Activated CD8-positive, alpha-beta memory T cell treated with anti-CD3 and anti-CD28 coated beads for 48 hours (primary cell): ENCODE measurements at places on chromosomes 3 and 15.

GRCh38 chr15:79416876-79417275 is 15.3 kb upstream of the MINAR1 start:
- DNase-seq = no peak

GRCh38 chr3:188707381-188708288 is 464.1 kb upstream of the TPRG1 start:
- no peak for DNase-seq

DNA sequence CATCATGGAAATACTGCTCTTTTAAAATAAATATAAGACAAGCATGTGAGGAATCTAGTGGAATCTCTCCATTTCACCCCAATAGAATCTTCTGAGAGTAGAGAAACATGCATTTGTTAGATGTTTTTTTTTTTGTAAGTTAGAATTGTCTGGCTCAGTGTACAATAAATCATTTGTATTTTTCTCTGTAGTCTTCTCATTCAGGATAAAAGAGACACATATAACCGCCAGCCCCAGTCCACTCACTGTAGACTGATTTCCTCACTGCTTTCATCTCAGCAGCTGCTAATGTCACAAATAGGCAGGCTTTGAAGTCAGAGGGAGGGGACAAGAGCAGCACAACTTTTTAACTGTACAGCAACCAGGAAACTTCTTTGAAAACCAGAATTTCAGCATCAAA is 140.2 kb upstream of the RBMS3 start:
- DNase-seq = no peak

DNA sequence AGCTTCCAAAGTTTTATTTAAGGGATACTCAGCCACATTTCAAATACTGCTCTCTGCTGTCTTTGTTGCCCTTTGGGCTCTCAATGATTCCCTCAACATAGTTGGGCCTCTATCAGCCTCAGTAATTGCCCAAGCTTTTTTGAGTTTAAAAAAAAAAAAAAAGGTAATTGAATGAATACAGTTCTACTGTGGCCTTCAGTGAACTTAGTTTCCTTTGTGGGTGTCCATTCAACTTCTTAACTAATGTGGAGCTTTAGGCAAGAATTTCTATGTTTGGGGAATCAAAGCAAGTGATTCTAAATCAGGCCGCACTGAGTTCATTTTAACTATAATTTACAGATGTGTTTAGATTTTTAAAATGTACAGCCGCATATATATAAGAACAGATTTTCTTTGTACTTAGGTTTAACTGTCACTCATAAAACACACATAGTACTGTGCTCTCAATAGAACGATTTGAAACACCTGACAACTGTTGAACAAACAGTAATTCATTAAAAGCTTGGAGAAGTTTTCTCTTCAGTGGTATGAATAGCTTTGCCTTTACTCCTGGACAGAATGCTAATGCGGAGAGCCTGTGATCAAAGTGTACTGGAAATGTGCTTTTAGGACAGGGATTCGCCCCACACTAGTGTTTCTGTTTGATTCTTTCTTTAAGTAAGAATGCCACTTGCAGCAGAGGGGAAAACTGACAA is 844.9 kb upstream of the SEMA6D start:
- no peak for DNase-seq

GRCh38 chr15:69314131-69314530 is 15.4 kb downstream of the PAQR5 start:
- no peak for DNase-seq

DNA sequence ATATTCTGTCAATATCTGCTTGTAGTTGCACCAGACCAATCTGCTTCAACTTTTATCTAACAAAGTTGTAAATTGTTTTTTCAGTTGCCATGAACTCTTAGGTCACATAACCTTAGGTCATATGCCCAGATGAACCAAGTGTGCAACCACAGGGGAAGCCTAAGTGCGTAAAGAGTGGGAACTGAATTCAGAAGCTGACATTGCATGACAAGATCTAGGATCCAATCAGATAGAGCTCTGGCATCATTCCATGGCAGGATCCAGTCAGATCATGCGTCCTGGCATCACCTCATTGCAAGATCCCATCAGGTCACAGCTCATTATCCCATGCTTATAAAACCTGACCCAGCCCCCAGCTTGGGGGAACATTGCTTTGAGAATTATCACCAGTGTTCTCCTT is 18.9 kb upstream of the IFT57 start:
- no peak for DNase-seq

- no peak for DNase-seq
These were observed 25.7 kb downstream of the RPLP1 start for GRCh38 chr15:69478259-69478781.

- no peak for DNase-seq
These were observed 16.1 kb upstream of the CACNA1D start for GRCh38 chr3:53478166-53478830.

- no peak for DNase-seq
These were observed 9.2 kb downstream of the PTX3 start for GRCh38 chr3:157445857-157446256.

- no peak for DNase-seq
These were observed 470.2 kb upstream of the PROK2 start for GRCh38 chr3:72255191-72255590.

- DNase-seq = no peak
These were observed 90.5 kb downstream of the TGFBR2 start for GRCh38 chr3:30696896-30697295.

GRCh38 chr15:57500979-57501576 is 90.6 kb upstream of the MYZAP start:
- no peak for DNase-seq

DNA sequence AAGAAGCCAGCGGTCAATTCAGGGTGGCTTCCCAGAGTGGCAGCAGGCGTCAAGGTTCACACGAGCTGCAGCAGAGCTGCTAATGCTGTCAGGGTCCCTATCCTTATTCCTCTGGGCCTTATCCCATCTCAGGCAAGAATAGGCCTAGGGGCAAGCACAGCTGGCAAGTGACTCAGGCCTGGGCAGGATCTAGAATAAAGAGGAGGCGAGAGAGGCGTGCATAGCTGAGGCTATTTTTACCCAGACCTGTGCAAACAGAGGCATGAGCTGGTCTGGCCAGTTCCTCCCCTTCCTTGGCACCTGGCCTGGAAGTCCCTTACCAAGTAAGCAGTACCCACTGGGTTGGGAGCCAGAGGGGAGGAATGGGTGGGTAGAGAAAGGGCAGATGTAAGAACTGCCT is 12.2 kb upstream of the VIPR1 start:
- DNase-seq = no peak

GRCh38 chr3:151199554-151200438 is 3.2 kb downstream of the GPR171 start:
- DNase-seq = no peak

DNA sequence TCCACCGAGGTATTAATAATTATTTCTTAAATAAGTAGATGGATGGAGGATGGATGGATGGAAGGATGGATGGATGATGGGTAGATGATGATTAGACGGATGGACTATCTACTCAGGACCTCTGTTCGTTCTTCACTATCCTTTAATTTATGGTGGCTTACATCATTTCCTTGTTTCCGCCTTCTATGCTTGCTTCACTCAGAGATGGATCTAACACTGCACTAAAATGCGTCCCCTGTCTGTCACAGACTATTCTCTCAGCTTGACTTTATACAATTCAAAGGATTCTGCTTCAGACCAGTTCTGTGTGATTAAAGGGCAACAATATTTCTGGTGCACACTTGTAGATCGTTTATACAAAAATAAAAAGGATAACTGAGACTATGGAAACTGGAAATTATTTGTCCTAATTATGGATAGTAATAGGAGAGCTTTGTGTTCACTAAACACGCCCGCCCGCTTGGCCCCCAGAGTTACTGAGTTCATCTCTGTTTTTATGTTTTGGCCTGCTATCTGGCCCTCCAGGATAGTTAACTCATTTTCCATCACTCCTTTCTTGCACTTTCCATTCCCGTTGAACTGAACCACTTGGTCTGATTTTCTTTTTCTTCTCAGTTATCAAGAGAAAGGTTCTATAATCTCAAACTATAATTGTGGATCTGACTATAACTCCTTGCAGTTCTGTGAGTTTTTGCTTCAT is 41.4 kb upstream of the CA12 start:
- no peak for DNase-seq

DNA sequence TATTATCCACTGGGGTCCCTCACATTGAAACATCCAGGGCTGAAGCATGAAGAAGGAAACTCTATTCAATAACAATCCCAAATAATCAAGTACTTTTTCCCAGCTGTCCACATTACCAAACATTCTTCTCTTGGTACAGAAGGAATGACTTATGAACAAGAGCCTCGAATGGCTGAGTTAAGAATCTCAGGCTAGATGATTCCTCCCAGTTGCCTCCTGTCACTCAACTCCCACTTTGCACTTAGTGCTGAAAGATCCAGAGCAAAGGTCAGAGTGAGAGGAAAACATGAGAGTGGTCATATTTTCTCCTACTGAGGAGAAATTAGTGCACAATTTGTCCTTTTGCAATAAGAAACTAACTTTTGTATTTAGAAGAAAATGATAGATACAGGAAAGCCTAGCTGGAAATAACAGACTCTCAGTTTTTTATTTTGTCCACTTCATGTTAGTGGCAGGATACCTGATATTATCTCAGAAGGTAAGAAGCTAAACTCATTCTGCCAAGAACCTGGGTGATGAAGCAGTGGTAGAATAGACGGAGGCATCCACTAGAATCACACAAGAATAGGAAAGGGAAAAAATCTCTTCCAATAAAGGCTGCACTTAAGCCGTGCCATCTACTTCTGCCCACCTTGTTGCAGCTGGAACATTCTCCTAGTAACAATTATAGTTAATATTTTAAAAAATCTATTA is 46.2 kb downstream of the GADL1 start:
- no peak for DNase-seq

DNA sequence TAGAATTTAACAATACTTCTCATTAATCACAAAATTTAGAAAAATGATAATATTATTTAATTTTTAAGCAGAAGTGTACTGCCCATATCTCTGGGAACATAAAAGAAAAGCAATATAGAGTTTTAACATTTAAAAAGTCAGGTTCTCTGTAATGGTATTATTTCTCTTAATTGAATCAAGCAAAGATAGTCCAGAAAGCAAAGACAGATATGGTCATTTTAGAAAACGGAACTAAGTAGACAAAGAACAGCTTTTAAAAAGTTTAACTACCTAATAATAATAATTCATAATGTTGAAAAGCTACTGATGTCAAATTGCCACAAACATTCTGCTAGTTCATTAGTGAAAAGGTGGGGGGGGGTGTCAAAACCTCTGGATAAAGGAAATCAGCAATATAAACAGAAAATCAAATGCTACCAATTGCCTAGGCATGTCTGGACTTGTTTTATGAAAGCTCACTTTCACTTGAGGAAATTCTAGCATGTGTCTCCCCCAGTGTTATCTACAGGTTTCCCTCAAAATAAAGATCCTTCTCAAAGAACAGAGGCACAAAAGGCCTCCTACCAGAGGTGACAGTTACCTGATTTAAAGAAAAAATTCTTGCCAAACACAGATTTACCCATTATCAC is 1.7 kb downstream of the ZMAT3 start:
- no peak for DNase-seq

GRCh38 chr3:113228498-113229286 is 17.3 kb downstream of the BOC start:
- DNase-seq = no peak

GRCh38 chr3:176208915-176209314 is 988.4 kb downstream of the TBL1XR1 start:
- no peak for DNase-seq

GRCh38 chr3:180782195-180782984 is 103.1 kb upstream of the CCDC39 start:
- no peak for DNase-seq

- DNase-seq = no peak
These were observed 45.0 kb downstream of the SENP2 start for GRCh38 chr3:185631108-185631507.

DNA sequence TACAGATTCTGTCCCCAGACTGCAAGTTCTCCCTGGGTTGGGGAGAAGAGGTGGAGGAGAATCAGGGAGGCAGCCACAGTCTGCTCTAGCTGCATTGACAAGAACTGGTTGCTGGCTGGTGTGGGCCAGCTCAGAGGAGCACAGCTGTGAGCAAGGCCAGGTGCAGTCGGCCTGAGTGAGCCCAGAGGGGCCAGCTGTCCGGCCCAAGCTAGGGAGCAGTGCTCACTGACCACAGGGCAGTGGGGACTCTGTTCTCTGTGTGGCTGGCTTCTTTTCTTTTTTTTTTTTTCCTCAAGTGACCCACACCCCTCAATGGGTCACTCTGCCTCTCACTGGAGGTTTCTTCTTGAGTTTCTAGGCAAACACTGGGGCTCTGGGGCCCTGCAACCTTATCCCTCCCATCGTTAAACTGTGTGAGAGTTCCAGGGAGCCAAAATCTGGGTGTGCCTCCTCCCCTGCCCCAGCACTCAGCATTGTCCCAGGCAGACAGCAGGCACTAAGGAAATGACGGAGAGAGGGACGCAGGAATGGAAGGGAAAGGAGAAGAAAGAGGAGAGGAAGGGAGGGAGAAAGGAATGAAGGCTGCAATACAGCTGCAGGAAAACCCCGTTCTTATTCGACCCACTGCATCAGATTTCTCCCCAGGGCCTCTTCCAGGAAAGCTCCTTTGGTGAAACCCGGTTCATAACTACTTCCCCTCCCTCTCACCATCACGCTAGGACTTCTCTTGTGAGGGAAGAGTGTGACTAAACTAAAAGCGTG is 37.7 kb upstream of the HES1 start:
- DNase-seq = no peak

- no peak for DNase-seq
These were observed 30.1 kb upstream of the TFRC start for GRCh38 chr3:196111939-196112386.

GRCh38 chr3:120855665-120856437 is 52.2 kb upstream of the STXBP5L start:
- DNase-seq = no peak

DNA sequence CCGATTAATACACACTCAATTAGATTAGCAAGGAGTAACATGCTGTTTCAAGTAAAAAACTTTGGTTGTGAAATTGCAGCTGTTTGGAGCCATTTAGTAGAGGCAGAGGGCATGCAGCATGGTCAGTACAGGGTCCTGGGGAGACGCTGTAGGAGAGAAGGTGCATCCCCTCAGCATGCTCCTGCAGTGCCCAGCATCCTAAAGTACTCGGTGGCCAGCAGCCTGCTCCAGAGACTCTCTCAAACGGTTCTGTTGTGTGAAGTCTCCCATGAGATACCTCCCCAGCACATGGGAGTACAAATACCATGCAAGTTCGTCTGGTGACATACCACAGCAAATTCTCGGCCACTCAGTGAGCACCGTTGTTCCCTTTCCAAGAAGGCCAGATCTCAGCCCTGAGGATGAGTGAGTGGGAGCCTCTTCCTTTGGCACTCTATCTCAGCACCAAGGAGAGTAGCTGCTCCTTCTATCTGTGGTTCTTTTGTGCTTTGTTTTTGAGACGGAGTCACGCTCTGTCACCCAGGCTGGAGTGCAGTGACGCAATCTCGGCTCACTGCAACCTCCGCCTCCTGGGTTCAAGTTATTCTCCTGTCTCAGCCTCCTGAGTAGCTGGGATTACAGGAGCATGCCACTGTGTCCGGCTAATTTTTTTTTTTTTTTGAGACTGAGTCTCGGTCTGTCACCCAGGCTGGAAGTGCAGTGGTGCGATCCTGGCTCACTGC is 72.7 kb downstream of the TJP1 start:
- DNase-seq = no peak
